Endothelial cell of coronary artery (primary cell): ENCODE measurements at places on chromosomes 3 and 15. TPM values are rescaled to one million over a fixed set of nuclear protein-coding genes. Genes with fewer than 3 reads are reported as not detected.

The AHSG gene
- not detected in 2 replicates for total RNA-seq

The ITGA11 gene
- total RNA-seq = 0.54 and 25.9 TPM in 2 replicates

The CIP2A gene
- 13.0 and 26.0 TPM in 2 replicates for total RNA-seq

The SCAANT1 gene
- total RNA-seq = 1.2 TPM in 1 of 2 replicates, not detected in the other

The TRAT1 gene
- not detected in 2 replicates for total RNA-seq

The LRRN1 gene
- total RNA-seq = not detected in 2 replicates

The GNAT1 gene
- 0.54 TPM in 1 of 2 replicates, not detected in the other for total RNA-seq

The ATG7 gene
- 48.4 and 54.8 TPM in 2 replicates for total RNA-seq
